ENCODE measurements at places on chromosomes 2 and 18.

- no peak for DNase-seq
These were observed 49.1 kb downstream of the ASXL3 start for GRCh38 chr18:33627114-33627513.

GRCh38 chr2:237466211-237466610 is 20.8 kb upstream of the MLPH start:
- DNase-seq = peak; percentile 88

DNA sequence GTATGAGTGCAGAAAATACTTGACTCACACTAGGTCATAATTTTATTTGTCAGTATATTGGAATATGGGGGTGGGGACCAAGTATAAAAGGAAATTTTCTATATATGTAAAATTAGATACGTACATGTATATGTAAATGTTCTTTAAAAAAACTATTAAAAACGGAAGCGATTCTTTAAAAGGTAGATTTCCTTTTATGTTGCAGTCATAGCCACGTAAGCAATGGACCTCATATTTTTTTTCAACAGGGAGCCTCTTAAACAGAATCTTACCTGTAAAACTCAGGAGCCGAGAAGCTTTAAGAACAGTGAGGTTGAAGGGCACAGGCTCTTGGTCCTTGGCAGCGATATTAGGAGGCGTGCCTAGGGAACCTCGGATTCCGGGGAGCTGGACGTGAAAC is 3.3 kb downstream of the RHBDD1 start:
- no peak for DNase-seq

GRCh38 chr2:8222979-8223694 is 458.7 kb upstream of the ID2 start:
- no peak for DNase-seq

DNA sequence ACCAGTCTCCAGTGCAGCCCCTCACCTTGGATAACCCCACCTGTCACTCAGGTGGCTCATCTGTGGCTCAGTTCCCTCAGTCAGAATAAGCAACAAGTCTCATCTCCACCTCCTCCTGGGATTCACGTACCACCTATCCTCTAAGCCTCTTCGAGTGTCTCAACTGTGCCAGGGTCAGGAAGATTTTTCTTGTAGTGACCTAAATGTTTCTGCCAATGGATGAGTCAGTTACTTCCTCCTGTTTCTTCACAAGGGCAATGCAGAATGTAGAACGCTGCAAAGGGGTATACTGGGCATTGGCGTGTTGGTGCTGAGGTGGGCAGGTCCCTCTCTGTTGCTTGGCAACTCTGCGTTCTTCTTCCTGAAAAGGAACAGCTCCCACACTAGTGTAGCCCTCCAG is 213.3 kb upstream of the CXCR4 start:
- DNase-seq = no peak

DNA sequence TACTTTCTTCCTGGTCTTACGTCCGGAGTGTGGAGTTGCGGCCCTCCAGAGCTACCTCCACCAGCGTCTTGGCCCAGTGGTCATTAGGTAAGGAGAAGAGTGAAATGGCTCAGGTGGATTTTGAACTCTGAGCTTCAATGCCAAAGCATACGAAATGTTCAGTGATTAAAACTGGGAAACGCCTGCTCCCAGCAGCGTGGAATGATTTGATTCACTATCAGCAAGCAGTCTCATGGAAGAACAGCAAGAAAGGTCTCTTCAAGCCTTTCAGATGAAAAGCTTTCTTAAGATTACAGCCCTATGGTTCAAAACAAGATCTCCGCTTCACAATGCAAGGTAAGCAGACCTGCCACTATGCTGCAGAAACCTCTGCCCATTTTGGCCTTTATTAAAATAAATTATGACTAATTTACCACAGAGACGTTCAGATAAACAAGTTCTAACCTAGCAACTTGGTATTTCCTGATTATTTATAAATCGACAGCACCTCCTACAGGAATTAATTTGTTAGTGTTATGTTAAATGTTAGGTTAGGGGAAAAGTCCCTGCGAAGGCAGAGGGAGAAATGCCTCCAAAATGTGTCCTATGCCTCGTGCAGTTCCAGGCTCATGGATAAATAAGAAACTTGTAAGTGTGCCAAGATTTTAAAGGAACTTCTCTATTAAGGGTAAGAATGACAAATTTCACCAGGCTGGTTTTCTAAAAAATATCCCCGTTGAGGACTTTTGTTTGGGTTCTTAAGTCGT is 10.1 kb downstream of the SP9 start:
- DNase-seq = peak; percentile 60

- no peak for DNase-seq
These were observed 567.6 kb downstream of the KCNJ3 start for GRCh38 chr2:155266109-155266508.

- DNase-seq = no peak
These were observed 28.1 kb downstream of the USP37 start for GRCh38 chr2:218540015-218540414.

DNA sequence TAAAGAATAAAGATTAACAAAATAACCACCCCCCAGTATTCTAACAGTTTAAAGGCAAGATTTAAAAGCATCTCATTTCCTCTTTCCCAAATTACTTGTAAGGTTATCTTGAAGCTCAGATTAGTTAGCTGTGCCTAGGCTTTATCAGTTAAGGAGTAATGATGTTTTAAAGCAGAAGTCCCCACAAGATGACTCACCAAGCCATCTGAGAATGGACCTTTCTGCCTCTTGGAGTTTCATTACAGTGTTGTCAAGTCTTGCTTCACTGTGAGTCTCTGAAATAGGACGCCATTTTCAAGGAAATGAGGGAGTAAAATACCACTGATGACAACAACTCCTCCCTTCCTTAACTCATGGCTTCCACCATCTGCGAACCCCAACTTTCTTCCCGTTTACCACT is 35.9 kb downstream of the ZNF385B start:
- no peak for DNase-seq

- DNase-seq = peak; percentile 64
These were observed 507 bp downstream of the PKP4 start for GRCh38 chr2:158457092-158457825.

GRCh38 chr2:230439590-230439989 is 23.6 kb downstream of the SP100 start:
- DNase-seq = no peak

DNA sequence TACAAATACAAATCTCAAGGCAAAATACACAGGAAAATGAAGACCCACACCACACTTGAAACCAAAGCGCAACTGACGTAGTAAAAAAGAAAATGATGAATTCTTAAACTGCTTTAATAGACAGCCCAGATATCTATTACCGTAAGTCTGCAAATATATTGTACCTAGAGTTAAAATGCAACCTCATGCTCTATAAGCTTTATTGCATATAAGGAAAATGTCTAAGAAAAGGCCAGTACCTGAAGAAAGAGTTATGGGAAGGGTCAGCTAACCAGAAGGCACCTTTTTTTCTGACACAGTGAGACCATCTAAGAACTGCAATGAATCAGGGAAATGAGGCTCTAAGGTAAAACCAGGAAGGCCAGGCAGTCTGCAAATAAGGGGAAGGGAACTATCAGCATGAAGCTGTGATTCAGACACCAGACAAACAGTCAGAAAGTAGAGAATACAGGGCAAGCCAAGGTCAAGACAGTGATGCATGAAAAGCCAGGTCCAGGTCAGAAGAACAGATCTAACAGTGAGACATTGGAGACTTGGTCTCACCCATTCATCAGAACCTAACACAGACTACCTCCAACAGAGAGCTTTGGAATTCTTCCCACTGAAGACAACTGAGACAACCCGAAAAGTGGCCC is 46.9 kb downstream of the PDE11A start:
- DNase-seq = no peak

GRCh38 chr2:149027590-149028250 is 10.8 kb upstream of the LYPD6B start:
- no peak for DNase-seq

- no peak for DNase-seq
These were observed 1650.9 kb upstream of the TMEFF2 start for GRCh38 chr2:193845604-193846003.

DNA sequence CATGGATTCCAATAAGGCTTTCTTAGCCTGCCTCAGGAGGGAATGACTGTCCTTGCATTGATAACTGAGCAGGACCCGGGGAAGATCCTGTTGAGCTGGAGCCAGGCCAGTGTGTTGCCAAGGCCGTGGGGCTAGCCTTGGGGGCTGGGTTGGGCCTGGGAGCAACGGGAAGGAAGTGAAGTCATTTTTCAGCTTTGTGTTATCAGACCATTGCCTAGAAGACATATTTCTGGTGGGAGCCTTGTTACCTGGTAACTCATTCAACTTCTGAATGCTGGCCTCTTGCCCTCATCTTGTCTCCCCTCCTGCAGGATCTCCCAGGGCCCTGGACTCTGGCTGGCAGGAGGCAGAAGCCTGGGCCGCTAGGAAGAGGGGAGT is 92.7 kb upstream of the MGAT5 start:
- peak; percentile 26 for DNase-seq

- peak; percentile 44 for DNase-seq
These were observed 45.2 kb downstream of the GAREM1 start for GRCh38 chr18:32425466-32425865.

DNA sequence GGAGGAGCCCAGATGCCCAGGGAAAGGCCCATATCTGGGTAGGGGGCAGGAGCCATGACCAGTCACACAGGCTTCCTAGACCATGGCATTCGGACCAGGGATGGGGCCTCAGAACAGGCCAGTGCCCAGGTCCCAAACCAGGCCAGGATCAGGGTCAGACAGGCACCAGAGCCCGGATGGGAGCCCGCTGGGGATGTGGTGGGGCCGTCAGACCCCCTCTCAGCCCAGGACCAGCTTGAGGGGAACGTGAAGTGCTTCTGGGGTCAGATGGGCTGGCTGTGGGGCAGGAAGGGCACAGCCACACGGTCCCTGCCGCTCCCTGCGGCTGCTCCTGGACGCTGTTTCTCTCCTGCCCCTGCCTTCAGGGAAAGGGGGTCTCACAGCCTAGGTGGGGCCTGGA is 39.1 kb downstream of the SNED1 start:
- DNase-seq = no peak

- DNase-seq = no peak
These were observed 1.3 kb upstream of the LRP2 start for GRCh38 chr2:169363560-169364150.

- DNase-seq = no peak
These were observed 4.3 kb downstream of the PMAIP1 start for GRCh38 chr18:59904011-59904601.

DNA sequence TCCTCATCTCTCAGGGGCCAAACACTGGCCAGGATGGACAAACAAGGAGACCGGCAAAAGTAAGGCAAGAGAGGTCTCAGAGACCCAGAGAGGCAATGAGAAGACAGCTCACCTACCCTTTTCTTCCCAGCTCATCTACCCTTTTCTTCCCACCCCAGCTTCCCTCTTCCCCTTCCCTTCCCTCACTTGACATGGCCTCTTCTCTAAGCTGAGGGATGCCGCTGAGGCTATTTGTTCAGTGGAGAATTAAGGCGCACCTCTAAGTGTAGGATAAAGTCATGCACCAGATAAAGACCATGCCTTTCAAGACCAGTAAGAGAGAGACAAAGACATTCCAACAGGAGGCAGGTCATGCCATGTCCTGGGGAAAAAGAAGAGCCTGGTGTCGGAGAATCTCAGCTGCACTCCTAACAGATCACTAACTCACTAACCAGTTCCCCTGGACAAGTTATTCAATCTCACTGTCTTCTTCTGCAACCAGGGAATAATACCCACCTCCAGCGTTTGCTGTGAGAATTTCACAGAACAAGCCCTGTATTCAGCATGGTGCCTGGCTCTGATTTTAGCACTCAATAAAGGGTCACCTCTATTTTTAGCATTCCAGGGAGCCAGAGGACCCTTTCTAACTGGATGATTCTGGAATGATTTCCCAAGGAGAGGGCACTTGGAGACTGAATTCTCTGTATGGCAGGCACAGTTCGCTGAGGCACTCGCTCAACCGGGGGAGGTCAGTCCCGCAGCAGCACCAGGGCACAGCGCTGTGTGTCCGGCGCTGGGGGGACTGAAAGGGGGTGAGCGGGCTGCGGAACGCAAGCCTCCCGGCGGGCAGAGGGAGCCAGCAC is 3.0 kb upstream of the FOSL2 start:
- no peak for DNase-seq

DNA sequence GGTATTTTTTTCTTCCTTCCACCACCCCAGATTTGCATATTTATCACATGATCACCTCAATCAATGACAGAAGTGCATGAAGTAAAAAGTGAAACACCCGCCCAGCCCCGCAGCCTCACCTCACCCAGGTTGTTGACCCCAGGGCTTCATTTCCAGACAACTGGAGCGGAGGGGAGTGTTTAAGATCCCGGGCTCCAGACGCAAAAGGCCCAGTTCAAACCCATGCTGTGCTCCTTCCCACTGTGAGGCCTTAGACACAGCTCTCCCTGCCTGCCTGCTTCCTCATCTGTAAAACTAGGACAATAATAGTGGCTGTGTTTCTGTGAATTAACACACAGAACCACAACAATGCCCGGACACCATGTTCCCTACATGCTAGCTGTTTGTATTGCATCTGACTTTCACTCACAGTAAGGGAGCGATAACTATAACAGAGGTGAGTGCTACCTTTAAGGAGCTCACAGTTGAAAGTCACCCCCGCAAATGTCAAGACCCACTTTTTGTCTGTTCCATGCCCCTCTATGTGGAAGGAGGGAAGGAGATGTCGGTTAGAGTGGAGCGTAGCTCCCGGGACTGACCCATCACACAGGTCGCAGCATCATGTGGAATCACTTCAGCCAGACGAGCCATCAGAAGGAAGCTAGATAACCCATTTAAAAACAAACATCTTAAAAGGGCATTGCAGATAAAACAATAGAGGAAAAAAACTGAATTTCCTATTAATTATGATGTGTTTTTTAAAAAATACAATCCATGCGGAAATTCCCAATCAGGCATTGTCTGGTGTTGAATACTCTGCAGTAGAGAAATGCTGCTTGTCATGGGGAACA is 77.5 kb upstream of the DAPL1 start:
- DNase-seq = no peak

- peak; percentile 40 for DNase-seq
These were observed 192.8 kb downstream of the MTX2 start for GRCh38 chr2:176461809-176462670.

GRCh38 chr2:136305517-136306192 is 187.7 kb upstream of the CXCR4 start:
- no peak for DNase-seq

DNA sequence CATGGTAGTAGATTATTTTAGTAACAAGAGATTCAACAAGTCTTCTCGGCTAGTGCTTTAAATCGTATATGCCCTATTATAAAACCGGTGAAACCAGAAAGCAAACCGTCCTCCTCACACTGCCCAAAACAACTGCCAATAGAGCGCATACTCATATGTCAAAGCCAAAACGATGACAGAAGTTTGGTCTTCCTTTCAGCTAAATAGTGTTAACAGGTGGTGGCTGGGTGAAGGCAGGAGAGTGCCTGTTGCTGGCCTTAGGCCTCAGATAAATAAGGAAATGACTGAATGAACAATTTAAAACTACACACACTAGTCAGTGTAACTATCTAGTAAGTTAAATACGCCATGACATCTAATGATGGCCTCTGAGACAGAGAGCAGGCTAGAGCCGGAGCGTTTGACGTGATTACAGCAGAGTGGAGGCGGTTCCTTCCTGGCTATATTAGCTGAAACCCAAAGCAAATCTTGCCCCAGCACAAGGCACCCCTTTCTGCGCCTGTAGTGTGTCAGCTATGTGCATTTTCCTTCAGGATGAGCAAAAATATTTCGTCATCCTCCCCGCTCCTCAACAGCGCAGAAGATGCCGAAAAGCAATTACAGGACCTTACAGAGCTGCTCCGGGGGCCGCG is 1.6 kb downstream of the LONRF2 start:
- DNase-seq = no peak

GRCh38 chr2:174786066-174786725 is 21.9 kb upstream of the CHRNA1 start:
- DNase-seq = peak; percentile 72

Data from fibroblast of skin of right biceps (primary cell).